ENCODE measurements at places on chromosomes 13 and 19. TPM values are rescaled to one million over a fixed set of nuclear protein-coding genes. Genes with fewer than 3 reads are reported as not detected.

- DNase-seq: no peak
These were observed 5.2 kb downstream of the NXNL1 start for GRCh38 chr19:17455308-17456123.

- no peak for DNase-seq
These were observed 75.4 kb upstream of the NPAS1 start for GRCh38 chr19:46944123-46944748.

DNA sequence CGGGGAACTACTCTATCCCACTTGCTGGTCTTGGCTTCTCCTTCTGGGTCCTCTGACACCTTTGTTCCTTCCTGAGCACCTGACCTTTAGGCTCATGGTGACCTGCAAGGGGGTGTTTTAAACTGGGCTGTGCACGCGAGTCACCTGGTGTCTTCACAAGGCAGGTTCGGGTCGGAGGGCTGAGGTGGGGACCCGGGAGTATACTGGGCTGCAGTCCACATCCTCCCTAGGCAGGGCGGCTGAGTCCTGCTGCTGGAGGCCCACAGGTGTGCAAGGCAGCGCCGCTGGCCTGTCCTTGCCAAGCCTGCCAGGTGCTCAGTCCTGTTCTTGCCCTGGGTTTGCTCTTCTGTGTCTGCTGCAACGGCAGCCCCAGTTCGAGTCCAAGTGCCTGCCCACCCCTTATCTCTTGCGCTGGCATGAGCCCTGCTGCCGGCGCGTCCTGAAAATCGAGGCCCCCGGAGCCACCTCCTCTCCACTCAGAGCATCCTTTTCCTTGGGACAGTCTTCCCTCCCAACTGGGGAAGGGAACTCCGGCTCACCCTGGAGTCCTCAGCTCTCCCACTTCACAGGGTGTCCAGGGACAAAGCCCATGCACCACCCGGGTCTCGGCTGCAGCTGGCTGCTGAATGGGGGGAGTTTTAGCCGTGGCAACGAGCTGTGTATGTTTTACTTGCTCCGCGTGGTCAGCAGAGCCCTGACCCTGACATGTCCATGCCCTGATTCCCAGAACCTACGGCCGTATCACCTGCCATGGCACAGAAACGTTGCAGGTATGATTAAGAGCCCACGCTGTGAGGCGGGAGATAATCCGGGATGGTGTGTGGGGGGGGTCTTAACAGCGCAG, 193.5 kb downstream of the TEX29 start:
- no peak for DNase-seq

DNA sequence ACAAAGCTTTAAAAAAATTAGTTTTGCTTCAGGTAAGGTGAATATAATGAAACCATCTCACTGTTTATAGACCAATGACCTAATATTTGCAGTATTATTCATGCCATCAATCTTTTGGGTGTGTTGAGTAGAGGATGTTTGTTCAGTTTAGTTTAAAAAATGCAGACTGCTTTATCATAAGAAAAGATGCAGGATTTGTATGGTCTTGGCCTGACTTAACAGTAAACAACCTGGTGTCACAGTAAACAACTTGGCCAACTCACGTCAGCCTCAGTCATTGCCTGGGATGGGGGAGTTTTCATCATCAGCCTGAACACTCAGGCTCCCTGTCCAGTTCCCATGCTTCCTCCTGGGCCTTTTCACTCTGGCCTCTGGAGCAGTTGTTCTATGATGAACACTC, 55.1 kb downstream of the LMO7 start:
- no peak for DNase-seq

Gene C19orf33
- polyA plus RNA-seq: 18.5 TPM

DNA sequence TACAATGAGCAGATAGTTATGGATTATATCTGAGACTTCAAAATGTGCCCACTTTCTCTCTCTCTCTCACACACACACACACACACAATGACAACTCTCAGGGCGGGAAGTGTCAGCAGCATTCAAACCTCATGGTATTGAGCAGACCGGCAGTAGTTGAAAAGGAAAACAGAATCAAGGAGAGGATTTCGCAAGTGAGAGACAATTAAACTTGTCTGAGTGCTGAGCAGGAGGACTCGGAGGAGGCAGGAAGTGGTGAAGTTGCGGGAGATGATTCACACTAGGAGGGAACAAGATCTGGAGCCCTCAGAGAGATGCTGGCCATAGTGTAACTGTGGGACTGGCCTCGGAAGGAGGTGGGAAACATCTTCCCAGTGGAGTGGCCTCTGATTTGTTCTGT, 353.1 kb downstream of the EFNB2 start:
- no peak for DNase-seq

- no peak for DNase-seq
These were observed at the start of gene PRMT1 for GRCh38 chr19:49677231-49677900. Gene PRMT1 (plus strand): TSS chr19:49677271. CDS start chr19:49677281, 10 bp downstream.

GRCh38 chr13:29402166-29402636, 193.3 kb downstream of the SLC7A1 start:
- DNase-seq: peak; percentile 1

DNA sequence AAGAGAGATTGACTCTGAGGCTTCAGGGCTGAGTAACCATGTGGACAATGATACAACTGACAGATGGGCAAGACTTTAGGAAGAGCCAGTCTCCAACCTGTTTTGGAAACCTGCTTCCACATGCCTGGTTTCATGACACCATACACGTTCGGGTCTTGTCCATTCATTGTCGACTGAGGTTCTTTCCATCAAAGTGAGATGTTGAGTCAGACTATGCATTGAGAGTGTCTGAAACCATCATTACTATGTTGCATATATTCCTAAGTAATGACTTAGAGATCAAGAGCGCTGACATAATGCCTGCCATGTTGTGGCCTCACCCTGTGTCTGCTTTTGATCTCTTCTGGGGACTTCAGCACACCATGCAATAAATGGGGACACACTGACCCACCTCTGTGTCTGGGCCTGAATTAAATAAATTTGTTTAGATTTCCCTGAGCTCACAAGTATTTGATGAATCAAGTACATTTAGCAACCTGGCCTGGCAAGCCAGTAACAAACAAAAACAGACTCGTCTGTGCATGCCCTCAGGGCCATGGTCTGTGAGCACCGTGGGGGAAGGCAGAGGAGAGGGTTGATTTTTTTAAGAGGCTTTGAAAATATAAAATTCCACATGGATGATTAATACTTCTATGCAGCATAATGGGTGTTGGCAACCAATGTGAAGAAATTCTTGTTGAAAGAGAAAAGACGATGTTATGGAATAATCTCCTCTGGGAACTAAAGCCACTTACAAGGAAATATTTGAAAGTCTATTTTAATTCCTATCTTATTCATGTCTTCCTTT, 49.9 kb upstream of the UBAC2 start:
- DNase-seq: no peak

DNA sequence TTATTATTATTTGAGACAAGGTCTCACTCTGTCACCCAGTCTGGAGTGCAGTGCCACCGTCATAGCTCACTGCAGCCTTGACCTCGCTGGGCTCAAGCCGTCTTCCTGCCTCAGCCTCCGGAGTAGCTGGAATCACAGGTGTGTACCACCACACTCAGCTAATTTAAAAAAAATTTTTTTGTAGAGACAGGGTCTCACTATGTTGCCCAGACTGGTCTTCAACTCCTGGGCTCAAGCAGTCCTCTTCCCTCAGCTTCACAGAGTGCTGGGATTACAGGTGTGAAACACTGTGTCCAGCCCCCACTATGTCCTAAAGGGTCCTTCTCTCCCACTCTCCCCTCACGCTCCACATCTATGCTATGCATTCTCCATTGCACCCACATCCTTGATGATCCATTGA, 9.1 kb upstream of the TLE2 start:
- no peak for DNase-seq

Gene REEP6
- polyA plus RNA-seq: 2.4 TPM

DNA sequence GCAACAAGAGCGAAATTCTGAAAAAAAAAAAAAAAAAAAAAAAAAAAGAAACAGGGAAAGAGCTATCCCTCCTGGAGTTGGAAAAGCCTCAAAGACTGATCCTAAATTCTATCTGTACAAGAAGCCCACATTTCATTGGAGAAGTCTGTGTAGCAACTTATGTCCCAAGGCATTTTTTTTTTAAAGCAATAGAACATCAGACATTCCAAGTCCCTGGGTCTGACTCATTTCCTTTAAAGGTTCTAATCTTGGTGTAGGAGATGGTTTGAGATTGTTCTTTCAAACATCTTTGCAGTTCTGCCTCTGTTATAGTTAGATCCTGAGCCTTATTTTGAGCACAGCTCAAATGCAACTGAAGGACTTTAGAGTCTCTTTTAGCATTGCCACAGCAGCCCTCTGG, 706.5 kb upstream of the MIR17HG start:
- no peak for DNase-seq

DNA sequence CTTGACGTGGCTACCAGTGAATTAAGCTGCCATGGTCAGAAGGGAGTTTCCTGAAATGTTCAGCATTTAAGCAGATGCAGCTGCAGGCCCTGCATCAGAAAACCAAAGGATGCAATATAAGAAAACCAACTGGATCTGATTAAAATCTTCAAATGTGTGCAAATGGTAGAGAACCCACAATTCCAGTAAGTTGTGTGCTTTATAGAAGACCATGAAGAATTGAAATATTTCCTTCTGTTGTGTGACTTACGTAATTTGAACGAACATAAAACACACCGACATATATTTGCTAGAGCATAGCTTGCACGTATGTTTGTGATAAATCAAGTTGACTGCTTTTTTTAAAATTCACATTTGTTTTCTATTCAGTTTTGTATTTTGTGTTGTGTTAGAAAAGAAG, 191.4 kb downstream of the COL4A1 start:
- no peak for DNase-seq

GRCh38 chr13:42334329-42334706, 62.4 kb downstream of the AKAP11 start:
- DNase-seq: no peak

Gene MAST1
- 2.1 TPM for polyA plus RNA-seq

DNA sequence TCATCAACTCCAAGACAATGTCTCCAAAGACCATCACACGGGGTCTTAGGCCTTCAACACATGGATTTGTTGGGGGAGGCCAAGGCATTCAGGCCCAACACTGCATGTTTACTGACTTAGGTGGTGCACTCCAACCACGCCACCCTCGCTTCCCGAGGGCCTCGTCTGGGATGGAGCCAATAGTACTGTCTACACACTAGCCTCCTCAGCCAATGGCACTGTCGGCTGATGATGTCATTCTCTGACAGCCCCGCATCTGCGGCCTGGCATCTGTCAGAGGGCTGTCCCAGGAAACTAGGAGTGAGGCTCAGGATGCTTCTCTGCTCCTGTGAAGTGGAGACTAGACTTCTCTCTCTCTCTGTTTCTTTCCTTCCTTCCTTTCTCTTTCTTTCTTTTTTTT, 96.6 kb downstream of the TEX26 start:
- DNase-seq: no peak

Data from right lung (tissue), 10 donors.